ENCODE measurements at places on chromosomes 4 and X.

DNA sequence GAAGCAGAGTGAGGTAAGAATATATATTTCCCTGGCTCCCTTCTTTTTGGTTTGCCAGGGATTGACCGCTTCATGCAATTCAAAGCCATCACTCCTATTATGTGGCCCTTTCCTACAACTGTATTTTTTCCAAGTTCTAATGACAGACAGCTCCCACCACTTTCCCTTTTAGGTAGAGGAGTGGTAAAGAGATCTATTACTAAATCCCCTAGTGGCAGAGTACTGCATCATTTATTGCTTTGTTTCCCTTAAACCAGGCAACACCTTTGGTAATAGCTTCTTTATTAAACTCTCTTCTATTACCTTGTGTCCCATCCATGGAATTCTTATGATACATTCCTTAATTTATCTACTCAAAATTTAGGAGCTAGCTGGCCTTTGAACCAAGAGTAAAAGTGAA lies 90.7 kb downstream of the CNOT6L start:
- no peak for DNase-seq

- DNase-seq, result no peak
These were observed 84.5 kb downstream of the CT47B1 start for GRCh38 chrX:120791013-120791643.

DNA sequence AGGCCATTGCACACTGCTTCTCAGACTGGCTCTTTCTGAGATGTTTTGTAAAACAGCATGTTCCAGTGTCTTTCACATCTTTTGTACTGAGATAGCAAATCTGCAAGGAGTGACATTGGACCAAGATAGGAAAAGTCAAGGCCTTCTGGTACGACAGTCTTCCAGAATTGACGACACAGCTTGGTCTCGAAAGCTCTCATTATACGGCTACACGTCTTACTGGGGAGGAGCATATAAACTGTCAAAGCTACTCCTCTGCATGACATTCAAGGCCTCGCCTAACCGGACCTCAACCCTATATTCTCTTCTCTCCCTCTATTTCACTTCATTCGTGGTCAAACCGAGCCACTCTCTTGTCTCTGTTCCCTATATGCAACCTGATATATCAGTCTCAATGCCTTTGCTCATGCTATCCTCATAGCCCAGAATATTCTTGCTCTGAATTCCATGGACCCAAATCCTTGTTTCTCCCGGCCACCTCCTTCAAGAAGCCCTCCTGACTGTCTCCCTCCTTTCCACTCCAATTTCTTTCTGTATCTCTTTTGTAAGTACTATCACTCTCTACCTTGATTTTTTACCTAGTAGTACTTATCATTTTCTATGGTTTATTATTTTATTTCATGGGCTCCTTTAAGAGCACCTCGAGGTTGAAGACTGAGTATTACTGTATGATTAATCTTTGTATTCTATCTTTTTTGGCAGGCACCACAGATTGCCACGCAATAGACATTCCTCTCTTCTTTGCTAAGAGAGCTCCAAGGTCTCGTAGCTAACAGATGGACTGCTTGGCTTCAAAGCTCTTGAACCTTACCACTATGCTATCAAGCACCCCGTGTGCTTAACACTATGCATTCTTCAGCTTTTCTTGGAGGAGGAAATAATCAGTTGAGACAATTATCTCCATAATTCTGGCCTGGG lies 35.1 kb downstream of the RBM47 start:
- DNase-seq, result peak; percentile 62

DNA sequence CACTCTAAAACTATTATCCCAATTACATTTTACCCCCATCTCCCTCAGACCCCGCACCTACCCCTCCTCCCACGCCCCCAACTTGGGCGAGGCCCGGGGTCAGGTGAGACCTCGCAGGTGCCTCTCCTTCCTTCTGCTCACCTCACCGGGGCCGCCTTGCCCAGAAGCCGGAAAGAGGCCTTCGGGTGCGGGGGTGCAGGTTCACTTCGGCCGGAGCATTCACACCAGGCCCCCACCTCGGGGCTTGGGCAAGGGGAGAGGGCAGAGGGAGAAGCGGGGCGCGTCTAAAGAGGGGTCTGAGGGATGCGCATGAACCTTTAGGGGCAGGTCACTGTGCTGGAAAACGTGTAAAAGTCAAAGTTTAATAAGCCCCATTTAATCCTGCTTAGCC lies 427 bp downstream of the ZNF182 start:
- DNase-seq, result no peak

DNA sequence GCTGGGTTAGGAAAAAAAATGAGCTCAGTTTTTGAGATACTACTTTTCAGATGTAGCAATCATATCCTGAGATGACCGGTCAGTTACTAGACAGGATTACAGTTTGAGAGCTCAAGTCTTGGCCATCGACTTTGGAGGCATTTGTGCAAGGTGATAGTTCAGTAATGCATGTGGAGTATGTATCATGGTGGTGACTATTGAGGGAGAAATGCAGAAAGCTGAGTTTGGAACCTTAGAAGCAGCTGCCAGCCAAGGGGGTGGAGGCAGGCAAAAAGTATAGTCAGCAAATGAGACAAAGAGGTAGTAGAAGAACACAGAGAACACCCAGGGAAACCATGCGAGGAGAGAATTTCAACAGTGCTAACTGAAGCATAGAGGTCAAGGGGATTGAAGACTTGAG lies 48.7 kb upstream of the SLC4A4 start:
- DNase-seq, result peak; percentile 27

DNA sequence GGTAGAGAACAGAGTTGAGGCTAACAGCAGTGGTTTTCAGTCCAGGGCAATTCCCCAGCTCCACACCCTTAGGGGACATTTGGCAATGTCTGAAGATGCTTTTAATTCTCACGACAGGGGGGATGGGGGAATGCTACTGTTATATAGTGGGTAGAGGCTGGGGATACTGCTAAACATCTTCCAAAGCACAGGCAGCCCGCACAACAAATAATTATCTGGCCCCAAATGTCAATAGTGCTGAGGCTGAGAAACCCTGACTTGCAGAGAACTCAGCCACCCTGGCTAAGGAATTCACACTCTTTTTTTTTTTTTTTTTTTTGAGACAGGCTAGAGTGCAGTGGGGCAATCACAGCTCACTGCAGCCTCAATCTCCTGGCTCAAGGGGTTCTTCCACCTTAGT lies 60.6 kb downstream of the POLR2B start:
- no peak for DNase-seq

GRCh38 chr4:995311-996026 lies 2.3 kb upstream of the SLC26A1 start:
- no peak for DNase-seq

DNA sequence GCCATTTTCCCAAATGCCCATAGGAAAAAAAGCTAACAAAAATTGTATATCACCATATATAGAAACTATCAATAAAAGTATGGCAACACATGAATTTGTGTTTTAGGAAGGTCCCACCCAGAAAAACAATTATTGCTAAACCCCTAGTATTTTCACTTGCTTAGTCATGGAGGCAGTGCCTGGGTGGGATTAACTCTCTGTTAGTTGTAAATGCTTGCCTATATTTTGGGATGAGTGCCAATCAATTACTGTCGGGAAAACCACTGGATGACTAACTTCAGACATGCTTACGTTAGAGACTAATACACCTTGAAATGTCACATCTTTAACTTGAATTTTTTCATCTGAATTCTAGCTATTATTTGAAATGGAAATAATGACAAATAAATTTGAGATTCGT lies 33.9 kb downstream of the TMPRSS11A start:
- DNase-seq, result peak; percentile 64

DNA sequence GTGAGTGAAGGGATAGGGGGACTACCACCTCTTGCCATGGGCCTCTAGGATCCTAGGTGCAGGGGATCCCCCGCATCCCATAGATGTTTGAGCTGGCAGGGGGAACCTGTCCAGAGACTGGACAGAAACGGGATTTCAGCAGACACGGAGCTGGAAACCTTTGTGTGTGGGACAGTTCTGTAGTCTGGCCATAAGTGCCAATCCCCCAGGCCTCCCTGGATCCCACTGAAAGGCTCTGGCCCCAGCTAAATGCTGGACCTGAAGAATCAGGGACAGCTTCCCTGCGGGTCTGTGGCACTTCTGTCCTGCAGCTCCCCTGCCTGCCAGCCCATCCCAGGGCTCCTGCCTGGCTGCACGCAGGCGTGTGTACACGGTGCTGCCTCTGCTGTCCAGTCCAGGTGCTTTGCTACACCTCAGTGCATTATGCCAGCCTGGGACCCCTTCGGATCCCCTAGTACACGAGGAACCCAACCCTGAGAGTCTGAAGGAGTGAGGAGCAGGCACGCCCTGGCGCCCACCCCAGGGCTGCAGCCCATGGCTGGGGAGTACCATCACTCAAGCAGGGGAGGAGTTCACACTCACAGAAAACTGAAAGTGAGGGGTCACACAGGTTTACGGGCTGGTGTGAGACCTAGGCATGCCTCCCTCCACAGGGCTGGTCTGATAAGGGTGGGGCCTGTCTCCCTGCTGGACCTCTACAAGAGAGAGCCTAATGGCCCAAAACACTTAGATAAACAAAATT lies 703.0 kb downstream of the ARAP2 start:
- DNase-seq, result no peak

GRCh38 chr4:16289897-16290554 lies 63.8 kb upstream of the TAPT1 start:
- peak; percentile 34 for DNase-seq

GRCh38 chrX:91079342-91080114 lies 355.1 kb upstream of the PABPC5 start:
- DNase-seq, result no peak

Data from fibroblast of skin of left quadriceps (primary cell).